ENCODE measurements at places on chromosomes 3 and 15.

DNA sequence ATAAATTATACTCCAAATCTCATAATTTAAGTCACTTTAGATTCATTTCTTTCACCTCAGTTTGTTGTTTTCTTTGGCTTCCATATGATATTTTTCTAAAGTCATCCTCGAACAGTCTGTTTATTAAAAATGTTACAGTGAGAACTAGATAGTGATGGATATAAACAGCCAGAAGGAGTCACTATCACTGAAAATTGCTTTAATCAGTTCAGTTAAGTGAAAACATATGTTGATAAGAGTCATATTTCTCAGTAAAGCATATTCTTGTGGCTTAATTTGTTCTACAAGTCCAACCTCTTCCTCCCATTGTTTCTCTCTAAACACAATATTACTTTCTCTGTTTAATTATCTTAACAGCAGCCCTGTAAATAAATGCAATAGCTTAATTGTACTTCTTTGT lies 427.5 kb upstream of the ALCAM start:
- DNase-seq: no peak

GRCh38 chr3:195450731-195451229 lies 8.0 kb upstream of the ACAP2 start:
- DNase-seq: peak; percentile 49

GRCh38 chr15:65209701-65210643 lies 1.3 kb downstream of the CILP start:
- DNase-seq: no peak

- DNase-seq: peak; percentile 48
These were observed 31.8 kb downstream of the PCOLCE2 start for GRCh38 chr3:142857056-142857455.

DNA sequence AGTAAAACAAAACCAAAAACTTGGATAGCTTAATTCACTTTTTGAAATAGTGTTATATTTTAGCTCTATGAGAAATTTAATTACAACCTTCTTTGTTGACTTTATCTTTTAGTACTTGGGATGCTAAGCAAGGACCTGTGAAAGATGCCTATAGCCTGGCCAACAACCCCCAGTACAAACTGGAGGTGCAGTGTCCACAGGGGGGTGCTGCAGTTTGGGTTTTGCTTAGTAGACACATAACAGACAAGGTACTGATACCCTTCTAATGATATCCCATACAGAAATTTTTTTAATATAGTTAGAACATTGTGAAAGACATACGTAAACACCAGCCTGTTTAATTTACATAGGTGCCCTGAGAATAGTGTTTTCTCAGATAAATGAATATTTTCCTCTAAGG lies 35.3 kb downstream of the CAPN7 start:
- no peak for DNase-seq

DNA sequence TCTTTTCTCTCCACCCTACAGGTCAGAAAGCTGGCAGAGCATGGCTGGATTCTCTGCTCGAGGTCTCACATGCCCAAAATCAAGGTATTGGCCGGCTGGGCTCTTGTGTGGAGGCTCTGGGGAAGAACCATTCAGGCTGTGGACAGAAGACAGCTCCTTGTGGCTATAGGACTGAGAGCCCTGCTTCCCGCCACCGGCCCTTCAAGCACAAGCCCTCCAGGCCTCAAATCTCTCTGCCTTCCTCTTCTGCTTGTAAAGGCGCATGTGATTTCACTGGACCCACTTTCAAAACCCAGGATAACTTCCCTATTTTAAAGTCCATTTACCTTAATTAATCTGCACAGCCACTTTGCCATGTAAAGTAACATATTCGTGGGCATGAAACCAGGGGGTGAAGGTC lies 36.2 kb upstream of the MGLL start:
- no peak for DNase-seq

DNA sequence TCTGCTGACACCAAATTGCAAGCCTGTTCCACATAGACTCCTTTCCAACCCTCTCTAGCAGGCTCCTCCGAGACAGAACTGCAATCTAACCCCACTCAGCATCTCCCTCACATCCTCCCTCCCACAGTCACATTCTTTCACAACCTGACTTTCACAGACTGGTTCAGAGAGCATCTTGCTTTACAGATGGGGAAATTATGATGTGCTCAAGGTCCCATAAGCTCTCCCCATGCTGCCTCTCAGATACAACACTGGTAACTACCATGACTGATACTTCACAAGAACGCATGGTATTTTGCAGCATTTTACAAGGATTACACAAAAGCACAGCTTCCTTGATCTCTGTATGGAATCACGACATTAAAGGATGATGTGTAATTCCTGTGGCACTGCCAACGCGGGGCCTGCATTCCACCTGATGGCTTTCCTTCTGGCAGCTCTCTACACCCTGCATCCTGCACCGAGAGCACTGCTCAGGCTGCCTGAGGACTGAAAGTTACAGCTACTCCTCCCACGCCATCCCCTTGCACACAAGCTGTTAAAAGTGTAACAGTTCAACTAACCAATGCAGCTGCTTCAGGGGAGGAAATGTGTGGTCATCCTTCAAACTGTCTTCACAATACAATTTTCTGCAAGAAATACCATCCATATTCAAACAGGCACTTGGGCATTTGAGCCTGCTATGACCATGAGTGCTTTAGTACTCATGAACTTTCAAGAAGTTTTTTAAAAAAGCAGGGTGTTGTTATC lies 27.6 kb downstream of the TBC1D2B start:
- DNase-seq: no peak

DNA sequence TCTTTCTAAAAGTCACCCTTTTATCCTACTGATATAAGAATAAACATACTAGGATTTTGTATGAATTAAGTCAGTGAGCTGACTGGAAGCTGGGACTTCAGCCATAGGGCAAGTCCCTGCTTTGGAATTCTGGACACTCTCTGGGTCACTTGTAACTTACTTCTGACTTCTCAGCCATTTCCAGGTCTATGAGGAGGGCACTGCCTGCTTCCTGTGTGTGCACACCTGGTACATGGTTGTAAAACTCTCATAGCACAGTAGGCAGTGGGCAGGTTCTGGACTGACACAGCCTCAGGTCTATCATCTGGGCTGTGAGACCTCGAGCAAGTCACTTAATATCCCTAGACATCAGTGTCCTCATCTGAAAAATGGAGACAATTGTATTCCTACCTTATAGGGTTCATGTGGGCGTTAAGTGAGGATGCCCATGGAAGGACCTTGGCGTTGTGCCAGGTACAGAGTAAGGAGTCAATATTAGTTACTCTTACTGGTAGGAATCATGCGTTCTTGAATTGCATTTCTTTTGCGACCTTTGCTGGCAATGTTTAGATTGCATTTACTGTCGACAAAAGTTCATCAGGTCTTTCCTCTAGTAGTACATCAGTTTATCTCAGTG lies 27.5 kb upstream of the TGM5 start:
- no peak for DNase-seq

DNA sequence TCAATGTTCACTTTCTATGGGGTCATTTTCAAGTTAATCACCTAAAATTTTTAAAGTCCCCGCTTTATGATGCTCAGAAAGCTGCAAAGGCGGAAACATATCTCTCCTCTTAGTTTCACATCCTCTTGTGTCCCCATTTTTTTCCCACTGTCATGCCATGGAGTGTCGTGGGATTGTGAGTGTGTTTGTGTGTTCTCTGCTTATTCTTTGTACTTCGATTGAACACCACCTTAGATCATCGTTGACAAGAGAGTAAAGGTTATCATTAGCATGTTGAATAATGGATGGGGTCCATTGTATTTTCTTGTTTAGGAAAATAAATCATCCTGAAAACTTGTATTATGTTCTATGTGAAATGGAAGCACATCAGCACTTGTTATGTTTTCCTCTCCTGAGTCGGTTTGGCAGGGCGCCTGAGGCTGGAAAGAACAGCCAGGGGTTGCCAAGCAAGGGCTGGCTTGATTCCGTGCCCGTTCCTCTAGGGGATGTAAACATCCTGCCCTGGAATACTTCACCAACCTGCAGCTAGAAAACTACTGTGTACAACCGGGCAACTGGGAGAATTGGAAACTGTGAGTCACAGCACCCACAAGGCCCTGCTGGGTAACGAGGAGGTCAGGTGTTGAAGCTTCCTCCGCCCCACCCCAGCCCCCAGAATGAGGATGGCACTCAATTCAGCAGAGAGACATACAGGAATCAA lies 67.2 kb downstream of the EIF4E3 start:
- DNase-seq: peak; percentile 80

GRCh38 chr3:183484431-183485075 lies 56.1 kb upstream of the MCF2L2 start:
- no peak for DNase-seq
